ENCODE measurements at places on chromosomes 12 and 14. TPM values are rescaled to one million over a fixed set of nuclear protein-coding genes. Genes with fewer than 3 reads are reported as not detected.

GRCh38 chr12:86118161-86118560 lies 138.0 kb downstream of the MGAT4C start:
- no peaks in the 10 kb centered on the region for H3K27me3 ChIP-seq
- no peak for DNase-seq
- no peaks in the 10 kb centered on the region for H3K4me1 ChIP-seq
- no peak overlapping the region for H3K27ac ChIP-seq
- H3K36me3 ChIP-seq = no peaks in the 10 kb centered on the region

DNA sequence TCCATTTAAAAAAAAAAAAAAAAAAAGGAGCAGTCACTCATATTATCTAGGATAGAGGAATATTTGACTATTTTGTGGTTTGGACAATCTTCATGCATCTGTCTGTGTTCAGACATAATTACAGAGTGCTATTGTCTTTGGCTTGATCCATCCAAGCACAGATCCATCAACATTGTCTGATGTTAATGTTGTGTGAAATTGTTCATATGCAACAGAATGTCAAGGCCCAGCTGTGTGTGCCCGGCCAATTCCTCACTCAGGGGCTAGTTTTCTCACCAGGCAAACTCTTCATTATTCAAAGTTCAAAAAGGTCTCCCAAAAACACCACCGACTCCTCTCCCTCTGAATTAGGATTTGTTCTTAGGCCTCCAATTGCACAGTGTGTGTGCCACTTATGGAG lies 324.9 kb upstream of the TMTC1 start:
- no peak overlapping the region for H3K27ac ChIP-seq
- H3K27me3 ChIP-seq = no peaks in the 10 kb centered on the region
- no peak for DNase-seq
- no peaks in the 10 kb centered on the region for H3K4me1 ChIP-seq
- no peak overlapping the region for H3K4me3 ChIP-seq

DNA sequence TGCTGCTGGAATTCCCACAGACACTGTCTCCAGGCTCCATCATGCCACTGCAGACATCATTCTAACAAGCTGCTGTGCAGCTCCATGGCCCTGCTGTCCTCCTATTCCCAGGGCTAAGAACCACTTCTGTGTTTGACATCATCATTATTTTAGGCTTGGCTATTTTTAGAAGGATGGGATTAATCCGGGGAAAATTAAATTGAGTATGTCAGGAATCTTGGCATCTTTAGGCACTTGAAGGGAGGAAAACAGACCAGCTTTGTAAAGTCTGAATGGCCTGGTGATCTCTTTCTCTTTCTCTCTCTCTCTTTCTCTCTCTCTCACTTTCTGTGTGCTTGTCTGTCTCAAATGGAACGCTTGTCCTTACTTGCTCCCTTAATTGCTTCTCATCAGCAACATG lies 568.3 kb upstream of the FLRT2 start:
- no peak overlapping the region for H3K4me3 ChIP-seq
- H3K4me1 ChIP-seq = no peaks in the 10 kb centered on the region
- no peak for DNase-seq

Gene IFNG-AS1
- 0.41 TPM for total RNA-seq

GRCh38 chr12:54383041-54383609 lies 1.4 kb downstream of the ZNF385A start:
- H3K27ac ChIP-seq = peak overlapping the region; percentile 14
- DNase-seq = no peak
- H3K4me1 ChIP-seq = peaks cover 13% of the 10 kb centered on the region
- H3K36me3 ChIP-seq = no peaks in the 10 kb centered on the region
- H3K27me3 ChIP-seq = peaks cover 5% of the 10 kb centered on the region

All from activated T-helper 1 cell treated with anti-CD3 and anti-CD28 coated beads, Interleukin-12 subunit alpha, Interleukin-12 subunit beta, Interleukin-2, Interleukin-4 antibody, amounts not matched to agents 30 ng/mL and 10 ng/mL and 1 ng/mL, durations not matched to agents 14 hours and 24 hours and 36 hours (primary cell).